ENCODE measurements at places on chromosomes 3 and 15.

- DNase-seq, result peak; percentile 51
Measured at GRCh38 chr15:35305946-35306345, 220.9 kb upstream of the NANOGP8 start.

DNA sequence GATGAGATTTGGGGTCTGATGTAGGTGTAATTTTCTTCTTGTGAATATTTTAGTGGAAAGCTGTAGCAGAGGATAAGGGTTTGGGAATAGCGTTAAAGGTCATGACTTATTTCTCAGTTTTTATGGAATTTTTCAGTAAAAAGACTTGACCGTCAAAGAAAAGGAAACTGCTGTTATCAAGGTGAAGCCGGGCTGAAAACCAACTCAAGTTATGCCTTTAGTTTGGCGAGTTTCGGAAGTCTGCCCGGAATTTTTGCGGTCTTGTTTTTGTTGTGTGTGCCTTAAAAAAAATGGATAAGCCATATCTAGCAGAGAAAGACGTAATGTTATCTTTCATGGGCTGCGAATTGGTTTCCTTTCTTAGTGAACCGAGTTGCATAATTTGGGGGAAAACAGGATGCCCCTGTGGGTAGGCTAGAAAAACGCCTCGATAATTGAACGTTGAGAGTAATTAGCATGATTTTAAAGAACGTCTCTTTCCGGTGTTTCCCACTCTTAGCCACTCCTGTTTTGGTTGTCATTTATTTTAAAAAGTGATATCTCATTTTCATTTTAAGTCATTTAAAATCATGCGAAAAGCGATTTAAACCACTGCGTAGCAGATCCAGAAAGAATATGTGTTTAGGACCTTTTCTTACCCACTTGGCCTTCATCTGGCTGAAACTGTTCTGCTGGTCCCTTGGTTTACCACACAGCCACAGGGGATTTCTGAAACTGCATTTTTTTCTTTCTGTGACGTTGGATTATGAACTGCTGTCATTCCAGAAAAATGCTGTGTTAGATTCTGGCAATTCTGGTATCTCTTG is 1.1 kb downstream of the NFKBIZ start:
- no peak for DNase-seq

GRCh38 chr3:60757724-60758123 is 493.5 kb downstream of the FHIT start:
- DNase-seq, result no peak

DNA sequence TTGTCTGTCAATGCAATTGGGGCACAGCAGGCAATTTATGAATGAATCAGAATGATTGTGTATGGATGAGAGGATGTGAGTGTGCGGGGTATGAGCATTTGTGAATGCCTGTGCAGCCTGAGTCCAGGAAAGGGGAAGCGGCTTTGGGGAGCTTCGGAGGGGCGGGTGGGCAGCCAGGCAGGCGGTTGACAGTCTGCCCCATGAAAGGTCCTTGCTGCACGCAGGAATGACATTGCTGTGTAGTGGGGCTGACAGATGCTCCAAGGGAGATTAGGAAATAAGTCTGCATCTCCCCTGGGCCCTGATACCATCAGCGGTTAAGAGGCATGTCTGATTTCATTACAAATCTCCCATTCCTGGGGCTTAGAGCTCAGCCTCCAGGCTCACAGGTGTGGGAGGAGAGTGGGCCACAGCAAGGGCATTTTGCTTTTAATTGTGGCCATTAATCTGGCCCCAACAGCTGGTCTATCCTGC is 26.4 kb upstream of the TSPAN3 start:
- DNase-seq, result no peak

DNA sequence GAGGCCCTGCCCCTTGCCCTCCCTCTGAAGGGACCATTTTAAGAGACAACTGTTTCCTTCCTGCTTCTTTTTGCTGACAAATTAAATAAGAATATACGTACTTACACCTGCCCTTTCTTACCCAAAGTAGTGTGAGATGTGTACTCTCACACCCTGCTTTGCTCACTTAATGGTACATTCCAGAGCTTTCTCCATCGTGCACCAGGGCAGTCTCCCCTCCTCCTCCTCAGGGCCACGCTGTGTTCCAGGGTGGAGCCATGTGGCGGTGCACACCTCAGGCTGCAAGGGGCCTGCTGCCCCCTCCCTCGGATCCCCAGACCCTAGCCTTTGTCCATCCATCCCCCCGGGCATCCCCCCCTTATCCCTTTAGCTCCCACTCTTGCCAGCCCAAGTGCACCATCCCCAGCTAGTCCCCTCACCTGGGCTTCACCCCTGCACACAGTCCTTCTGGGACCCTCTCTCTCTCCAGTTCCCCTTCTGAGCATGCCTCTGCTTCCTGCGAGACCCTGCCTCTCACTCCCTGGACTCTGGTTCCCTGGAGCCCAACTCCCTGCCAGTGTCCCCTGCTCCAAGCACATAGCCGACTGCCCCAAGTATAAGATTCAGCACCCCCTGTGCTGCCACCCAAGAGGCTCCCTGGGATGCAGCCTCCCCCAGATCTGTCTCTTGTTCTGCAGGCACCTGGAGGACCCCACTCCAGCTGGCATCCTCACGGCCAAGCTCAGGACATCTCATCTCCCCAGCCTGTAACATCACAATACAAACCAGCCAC is 89.5 kb upstream of the IQSEC1 start:
- DNase-seq, result no peak

- DNase-seq, result no peak
Measured at GRCh38 chr15:52171386-52171785, 19.8 kb downstream of the GNB5 start.

DNA sequence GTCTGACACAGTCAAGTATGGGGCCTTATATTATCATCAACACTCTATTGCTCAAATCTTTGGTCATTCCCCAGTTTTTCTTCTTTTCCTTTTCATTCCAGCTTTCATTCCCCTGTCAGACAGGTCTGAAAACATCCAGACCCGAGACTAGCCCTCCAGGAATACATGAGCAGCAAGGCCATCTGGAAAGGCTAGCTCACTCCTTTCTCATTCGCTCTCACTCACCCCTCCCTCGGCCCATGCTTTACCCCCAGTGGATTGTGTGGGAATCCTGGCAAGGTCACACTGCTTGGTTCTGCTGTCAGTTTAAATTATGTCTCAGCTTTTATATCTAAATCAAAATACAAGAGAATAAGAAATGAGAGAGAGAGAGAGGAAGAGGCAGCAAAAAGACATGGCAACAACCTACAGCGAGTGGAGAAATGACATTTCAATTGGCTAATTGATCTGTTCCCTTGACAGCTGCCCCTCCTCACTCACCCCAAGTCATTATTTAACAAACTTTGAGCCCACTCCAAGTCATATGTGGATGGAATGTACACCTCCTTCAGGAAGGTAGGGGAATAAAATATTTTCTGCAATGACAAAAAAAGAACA is 962.2 kb downstream of the TUSC7 start:
- no peak for DNase-seq
